ENCODE measurements at places on chromosomes 13 and 19. TPM values are rescaled to one million over a fixed set of nuclear protein-coding genes. Genes with fewer than 3 reads are reported as not detected.

GRCh38 chr13:51532736-51533197 lies 51.5 kb upstream of the WDFY2 start:
- no peak for DNase-seq

DNA sequence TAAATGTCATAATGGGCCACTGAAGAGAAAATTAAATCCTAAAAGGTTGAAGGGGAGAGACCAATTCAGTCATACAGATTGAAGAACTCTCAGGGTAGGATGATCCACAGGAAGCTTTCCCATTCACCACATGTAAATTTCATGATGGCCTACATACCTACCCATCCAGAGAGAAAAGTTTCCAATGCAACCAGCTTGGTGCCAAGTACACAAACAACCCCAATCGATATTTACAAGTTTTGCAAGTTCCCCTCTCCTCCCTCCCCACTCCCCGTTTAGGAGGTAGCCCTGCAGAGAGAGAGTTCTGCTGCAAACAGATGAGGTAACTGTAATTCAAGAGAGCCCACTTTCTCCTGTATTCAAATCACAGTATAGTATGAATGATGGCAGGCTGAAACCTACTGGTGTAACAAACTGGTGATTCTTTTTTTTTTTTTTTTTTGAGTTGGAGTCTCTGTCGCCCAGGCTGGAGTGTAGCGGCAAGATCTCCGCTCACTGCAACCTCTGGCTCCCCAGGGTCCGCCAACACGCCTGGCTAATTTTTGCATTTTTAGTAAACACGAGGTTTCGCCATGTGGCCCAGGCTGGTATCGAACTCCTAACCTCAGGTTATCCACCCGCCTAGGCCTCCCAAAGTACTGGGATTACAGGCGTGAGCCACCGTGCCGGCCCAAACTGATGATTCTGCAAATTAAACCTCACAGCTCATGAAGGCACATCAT lies 14.4 kb downstream of the FOXO1 start:
- DNase-seq = no peak

DNA sequence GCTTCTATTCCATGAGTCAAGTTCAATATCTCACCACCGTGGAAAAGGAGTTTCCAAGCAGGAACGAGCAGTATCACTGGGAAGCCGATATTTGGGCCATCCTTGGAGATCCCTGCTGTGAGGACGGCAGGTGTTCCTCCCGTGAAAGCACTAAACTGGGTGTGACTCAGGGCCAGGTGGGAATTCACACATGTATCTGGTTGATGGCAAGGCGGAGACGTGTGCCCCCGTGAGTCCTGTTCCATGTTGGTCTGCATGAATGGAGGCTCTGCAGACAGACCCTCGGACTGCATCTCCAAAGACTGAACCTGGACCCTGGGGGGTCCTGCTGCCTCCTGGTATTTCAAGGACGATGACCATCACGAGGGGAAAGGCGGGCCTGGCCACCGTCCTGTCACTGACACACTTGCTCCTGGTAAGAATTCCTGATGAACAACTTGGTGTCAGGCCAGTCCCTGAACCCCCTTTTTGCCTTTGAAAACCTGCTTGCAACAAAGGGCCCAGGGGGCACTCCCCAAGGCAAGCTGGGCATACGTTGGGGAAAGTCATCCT lies 22.8 kb upstream of the GAS6 start:
- DNase-seq = no peak

DNA sequence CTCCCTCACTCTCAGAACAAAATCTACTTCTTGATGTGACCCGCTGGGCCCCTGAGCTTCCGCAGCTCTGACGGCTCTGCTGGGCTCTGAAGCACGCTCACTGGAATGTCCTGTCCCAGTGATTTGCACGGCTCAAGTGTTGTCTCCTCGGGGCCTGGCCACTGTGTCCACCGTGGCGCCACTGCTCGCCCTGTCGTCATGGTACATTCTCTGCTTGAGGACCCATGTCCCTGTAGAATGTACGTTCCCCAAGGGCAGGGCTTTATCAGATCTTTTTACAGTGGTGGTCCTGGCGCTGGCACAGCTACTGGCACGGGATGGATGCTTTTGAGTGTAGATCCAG lies 12.1 kb downstream of the KLHL26 start:
- no peak for DNase-seq

DNA sequence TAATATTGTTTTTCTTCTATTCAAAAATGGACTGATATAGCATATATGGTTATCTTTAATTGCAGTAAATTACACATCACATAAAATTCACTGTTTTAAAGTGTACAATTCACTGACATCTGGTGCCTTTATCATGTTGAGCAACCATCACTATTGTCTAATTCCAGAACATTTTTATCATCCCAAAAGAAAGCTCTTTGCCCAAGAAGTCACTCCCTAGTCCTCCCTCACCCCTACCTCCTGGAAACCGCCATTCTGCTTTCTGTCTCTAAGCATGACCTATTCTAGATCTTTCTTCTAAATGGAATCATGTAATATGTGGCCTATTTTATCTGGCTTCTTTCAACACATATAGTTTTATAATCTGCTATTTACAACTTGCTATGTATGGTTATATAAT lies 525.6 kb downstream of the DCT start:
- DNase-seq = no peak

DNA sequence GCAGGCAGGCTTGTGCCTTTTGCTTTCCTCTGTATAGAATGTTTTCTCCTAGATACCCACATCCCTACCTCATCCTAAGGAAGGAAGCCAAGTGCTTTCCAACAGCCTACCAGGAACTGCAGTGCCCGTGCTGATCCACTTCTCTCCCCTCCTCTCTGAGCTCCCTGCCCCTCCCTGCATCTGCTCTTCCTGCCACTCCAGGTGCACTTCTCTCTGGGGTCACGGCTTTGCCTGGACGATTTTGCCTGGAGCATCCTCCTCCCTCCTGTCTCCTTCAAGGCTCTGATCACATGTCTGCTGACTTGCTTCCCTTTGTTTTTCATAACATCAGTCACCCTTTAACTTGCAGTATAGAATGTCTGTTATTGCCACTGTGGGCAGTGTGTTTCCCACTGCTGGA lies 34.7 kb upstream of the IRS2 start:
- DNase-seq = no peak

DNA sequence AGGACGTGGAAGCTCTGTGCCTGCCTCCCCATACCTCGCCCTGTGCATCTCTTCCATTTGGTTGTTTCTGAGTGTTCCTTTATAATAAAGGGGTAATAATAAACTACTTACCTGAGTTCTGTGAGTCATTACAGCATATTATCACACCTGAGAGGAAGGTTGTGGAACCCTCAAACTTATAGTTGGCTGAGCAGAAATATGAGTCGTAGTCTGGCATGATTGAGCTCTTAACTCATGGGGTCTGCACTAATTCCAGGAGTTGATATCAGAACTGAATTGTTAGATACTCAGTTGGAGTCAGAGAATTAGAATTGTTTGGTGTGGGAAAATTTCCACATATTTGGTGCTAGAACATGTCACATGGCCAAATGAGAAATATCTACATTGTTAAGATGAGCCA lies 52.4 kb upstream of the HTR2A start:
- DNase-seq = no peak

GRCh38 chr19:48023518-48023917 lies 20.4 kb downstream of the CABP5 start:
- no peak for DNase-seq

- DNase-seq = no peak
Measured at GRCh38 chr13:110421696-110422385, 114.8 kb downstream of the COL4A2 start.

GRCh38 chr13:112956571-112957294 lies 12.3 kb upstream of the MCF2L start:
- DNase-seq = no peak

KLK2 gene
- total RNA-seq = 0.09 TPM

PDX1 gene
- not detected for total RNA-seq

BIVM gene
- 66.5 TPM for total RNA-seq

SIGLEC12 gene
- total RNA-seq = 0.18 TPM

Measured in cerebellum (tissue), 4 donors.